ENCODE measurements at places on chromosomes 1 and 21. TPM values are rescaled to one million over a fixed set of nuclear protein-coding genes. Genes with fewer than 3 reads are reported as not detected.

Gene DMBX1
- total RNA-seq = not detected

Gene HFM1
- total RNA-seq = 1.8 TPM

DNA sequence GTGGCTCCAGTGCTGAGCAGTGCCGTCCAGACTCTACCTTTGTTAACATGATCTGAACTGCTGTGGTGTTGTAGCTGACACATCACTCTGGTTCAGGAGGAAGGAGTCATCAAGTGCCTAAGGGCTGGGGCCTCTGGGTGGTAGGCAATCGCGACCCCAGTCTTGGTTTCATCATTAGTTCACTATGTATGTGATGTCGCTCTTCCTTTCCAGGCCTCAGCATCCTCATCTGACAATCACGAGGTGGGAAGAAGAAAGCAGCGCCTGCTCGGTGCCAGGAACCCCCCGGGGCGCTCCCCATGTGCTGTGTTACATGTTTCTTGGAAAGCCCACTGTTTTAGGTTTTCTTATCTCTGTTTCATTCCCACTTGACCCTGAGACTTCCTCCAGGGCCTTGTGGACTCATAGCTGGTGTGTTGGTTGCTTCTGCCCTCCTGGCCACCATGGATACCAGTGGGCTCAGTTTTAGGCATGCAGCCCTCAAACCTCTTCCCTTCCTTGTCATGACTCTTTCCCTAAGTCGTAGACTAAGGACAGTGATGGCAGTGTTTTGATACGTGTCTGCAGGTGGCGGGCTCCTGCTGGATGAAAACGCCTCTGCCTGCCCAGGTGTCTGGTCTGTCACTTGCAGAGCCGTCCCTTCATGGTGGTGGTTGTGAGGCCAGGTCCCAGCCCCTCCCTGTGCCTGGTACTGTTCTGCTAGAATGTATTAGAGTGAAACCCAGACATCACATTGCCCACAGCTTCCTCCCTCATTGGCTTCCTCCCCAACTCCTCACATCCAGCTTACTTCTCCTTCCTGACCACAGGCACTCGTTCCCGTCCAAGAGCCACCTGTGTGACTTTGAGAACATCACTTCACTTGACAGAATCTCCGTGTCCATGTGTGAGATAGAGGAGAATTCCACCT lies 17.2 kb upstream of the FOXO6 start:
- no peak overlapping the region for H3K4me3 ChIP-seq
- no peaks in the 10 kb centered on the region for H3K36me3 ChIP-seq
- DNase-seq = no peak
- no peaks in the 10 kb centered on the region for H3K4me1 ChIP-seq
- no peaks in the 10 kb centered on the region for H3K27me3 ChIP-seq
- H3K27ac ChIP-seq = no peak overlapping the region

DNA sequence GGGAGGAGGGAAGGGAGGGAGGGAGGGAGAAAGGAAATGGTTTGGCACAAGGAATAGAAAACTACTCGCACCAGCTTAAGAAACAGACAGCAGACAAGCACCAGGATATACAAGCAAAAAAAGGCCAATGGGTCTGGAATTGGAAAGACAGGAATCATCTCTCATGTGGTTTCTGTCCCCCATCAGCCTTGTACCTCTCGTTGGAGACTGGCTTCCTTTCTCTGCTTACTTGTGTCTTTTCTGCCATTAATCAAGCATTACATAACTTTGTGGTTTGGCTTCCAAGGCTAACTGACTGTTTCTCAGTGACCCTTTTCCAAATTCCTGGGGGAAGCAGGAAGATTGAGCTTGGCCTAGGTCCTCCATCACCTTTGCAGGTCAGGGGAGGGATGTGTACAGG lies 11.8 kb upstream of the RALGPS2 start:
- DNase-seq = no peak
- H3K36me3 ChIP-seq = no peaks in the 10 kb centered on the region
- H3K27ac ChIP-seq = no peak overlapping the region
- H3K4me1 ChIP-seq = no peaks in the 10 kb centered on the region

GRCh38 chr1:25361901-25362300 lies 23.8 kb downstream of the TMEM50A start:
- H3K27ac ChIP-seq = no peak overlapping the region
- peaks cover 12% of the 10 kb centered on the region for H3K4me1 ChIP-seq
- H3K36me3 ChIP-seq = peaks cover 3% of the 10 kb centered on the region
- DNase-seq = no peak

DNA sequence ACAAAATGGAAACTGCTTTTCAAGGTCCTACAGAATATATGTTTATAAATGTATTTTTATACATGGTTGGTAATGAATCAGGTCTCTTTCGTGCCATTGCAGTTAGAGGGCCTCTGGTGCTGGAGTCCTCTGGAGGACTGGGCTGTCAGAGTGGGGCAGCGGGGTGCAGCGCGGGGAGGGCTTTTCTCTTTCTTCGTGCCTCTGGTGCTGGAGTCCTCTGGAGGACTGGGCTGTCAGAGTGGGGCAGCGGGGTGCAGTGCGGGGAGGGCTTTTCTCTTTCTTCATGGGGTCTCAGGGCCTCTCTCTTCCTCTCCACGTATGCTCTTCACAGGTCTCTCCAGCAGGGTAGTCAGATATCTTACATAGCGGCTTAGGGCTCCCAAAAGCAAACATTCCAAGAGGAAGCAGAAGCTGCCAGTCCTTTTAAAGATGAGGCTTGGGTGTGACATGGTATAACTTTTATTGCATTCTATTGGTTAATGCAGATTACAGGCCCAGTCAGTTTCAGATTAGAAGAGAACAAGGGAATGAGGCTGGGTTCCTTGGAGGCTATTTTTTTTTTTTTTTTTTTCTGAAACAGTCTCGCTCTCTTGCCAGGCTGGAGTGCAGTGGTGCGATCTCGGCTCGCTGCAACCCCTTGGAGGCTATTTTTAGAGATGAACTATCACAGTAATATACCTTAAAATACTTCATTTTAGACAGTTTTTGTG lies 13.1 kb downstream of the SDCCAG8 start:
- peaks cover 25% of the 10 kb centered on the region for H3K4me1 ChIP-seq
- H3K27me3 ChIP-seq = no peaks in the 10 kb centered on the region
- H3K27ac ChIP-seq = peak overlapping the region; percentile 64
- peaks cover under 1% of the 10 kb centered on the region for H3K36me3 ChIP-seq
- DNase-seq = peak; percentile 82

GRCh38 chr1:184210862-184211261 lies 159.3 kb downstream of the TSEN15 start:
- DNase-seq = no peak
- peaks cover 3% of the 10 kb centered on the region for H3K4me1 ChIP-seq
- H3K4me3 ChIP-seq = no peak overlapping the region
- no peaks in the 10 kb centered on the region for H3K36me3 ChIP-seq

DNA sequence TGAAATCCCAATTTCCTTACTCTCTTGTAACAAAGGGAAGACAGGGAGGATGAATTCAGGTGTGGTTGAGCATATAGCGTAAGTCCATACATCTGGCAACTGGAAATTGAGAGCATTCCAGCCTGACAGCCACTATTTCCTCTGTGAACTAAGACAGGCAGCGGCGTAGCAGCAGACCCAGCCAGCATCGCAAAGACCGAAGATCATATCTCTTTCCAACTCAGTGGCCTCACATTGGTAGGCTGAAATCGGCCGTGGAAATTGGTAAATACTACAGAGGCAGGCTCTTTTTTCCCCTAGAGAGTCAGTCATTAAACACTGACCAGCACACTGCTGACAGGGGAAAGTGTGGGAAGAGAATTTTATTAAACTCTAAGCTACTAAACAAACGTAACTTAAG lies 43.4 kb downstream of the TARBP1 start:
- H3K36me3 ChIP-seq = no peaks in the 10 kb centered on the region
- no peak overlapping the region for H3K4me3 ChIP-seq
- no peak for DNase-seq
- H3K4me1 ChIP-seq = no peaks in the 10 kb centered on the region

DNA sequence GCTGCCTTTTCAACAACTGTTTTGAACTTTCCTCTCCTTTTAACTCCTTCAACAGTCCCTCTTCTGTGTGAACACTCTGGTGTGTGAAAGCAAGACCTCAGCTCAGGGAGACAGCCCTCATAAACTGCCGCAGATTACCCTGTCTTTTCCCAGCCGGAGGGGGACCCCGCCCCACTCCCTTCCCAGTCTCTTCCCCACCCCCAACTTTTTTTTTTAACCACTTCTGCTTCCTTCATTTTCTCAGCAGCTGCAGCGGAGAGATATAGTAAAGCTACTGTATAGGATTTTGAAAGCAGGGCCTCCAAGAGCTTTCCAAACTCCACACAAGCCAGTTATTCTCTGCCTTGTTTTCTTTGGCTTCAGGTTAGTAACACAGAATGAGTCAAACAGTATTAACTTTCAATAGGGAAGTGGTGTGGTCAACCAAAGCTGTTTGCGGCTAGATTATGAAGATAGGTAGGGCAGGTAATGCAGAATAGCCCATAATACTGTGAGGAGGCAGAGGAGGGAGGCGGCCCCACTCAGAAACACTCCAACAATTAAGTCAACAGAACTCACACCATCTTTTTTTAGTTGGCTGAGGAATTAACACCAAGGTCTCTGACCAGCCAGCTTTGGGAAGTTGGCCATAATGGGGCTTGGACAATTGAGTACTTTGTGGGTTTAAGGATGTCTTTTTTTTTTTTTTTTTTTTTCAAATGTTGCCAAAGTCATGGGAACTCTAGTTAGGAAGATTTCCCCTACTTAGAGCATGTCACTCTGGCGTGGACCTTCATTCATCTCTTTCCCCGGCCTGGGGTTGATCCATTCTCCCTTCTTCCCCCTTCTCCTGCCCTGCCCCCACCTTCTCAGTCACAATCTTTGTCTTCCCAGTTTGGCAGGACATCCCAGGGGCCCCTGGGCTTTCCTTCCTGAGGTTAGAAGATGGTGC lies 177.0 kb downstream of the CLIC6 start:
- H3K4me1 ChIP-seq = peaks cover 24% of the 10 kb centered on the region
- DNase-seq = peak; percentile 95
- peak overlapping the region; percentile 59 for H3K27ac ChIP-seq
- no peak overlapping the region for H3K4me3 ChIP-seq
- H3K27me3 ChIP-seq = no peaks in the 10 kb centered on the region
- H3K36me3 ChIP-seq = peaks cover 15% of the 10 kb centered on the region

Gene CCDC17
- 0.99 TPM for total RNA-seq

Gene TEX38
- total RNA-seq = not detected

Gene TMEM51
- 6.1 TPM for total RNA-seq

GRCh38 chr1:8371372-8371991 lies 53.6 kb downstream of the SLC45A1 start:
- no peak overlapping the region for H3K4me3 ChIP-seq
- peaks cover under 1% of the 10 kb centered on the region for H3K36me3 ChIP-seq
- no peaks in the 10 kb centered on the region for H3K27me3 ChIP-seq
- peaks cover 38% of the 10 kb centered on the region for H3K4me1 ChIP-seq
- H3K27ac ChIP-seq = no peak overlapping the region
- no peak for DNase-seq

Gene HTR1D
- total RNA-seq = not detected

DNA sequence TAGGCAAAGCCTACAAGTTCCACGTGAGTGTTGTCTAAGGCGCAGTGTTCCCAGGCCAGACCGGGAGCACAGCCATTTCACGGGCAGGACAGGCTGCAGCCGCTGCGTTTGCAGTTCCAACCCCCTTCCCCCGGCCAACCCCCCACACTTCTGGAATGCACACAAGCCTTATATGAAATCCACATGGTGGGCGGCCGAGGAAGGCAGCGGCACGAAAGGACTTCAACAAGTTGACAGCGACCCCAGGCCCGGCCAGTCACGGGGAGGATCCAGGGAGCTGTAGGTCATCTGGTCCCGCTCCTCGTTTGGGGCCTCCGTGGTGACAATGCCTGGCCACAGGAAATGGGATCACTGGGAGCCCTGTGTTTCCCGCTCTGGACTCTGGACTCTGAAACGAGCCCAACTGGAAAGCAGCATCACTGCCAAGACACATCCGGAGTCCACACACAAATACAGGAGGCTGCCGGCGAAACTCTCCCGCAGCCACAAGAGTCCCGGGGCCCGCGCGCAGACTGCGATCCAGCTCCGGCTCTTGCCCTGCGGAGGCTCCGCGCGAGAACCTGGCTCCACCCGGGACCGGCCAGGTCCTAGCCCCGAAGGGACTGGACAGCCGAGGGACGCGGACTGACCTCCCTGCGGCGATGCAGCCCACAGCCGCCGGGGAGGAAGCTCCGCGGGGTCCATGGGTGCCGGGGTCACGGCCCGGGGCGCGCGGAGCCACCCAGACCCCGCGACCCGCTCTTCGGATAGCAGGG lies 794 bp downstream of the NID1 start:
- H3K36me3 ChIP-seq = no peaks in the 10 kb centered on the region
- peak; percentile 85 for DNase-seq
- peak overlapping the region; percentile 86 for H3K4me3 ChIP-seq
- no peaks in the 10 kb centered on the region for H3K27me3 ChIP-seq
- H3K4me1 ChIP-seq = peaks cover 4% of the 10 kb centered on the region

DNA sequence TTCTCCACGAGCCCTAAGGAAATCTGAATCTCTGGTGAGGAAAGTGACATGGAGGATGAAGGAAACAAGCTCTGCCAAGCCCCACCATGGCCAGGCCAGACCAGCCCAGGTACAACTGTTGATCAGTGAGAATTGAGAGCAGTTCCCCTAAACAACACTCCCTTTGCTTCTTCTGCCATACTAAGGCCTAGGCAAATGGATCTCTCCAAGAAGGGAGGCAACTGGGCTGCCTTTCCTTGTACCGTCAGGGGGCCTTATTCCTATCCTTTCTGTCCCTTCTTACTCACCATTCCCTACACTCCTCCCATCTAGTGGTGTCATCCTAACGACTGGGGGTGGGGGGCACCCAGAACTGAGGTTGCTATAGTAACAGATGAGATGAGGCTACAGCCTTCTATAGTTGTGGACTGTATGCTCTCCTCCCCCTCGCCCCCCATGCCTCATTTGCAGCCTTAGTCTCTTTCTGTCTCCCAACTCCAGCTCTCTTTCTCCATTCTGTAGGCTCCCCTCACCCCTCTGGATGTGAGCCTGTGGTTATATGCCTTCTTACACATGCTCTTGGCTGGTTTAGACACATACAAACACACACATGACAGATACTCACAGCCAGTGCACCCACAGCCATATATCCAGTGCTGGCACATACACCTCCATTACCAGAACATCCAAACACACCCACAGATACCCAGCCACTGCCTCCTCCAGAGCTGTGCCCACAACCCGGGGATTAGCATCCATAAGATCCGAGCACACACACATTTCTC lies 3.6 kb downstream of the PEA15 start:
- peaks cover 36% of the 10 kb centered on the region for H3K4me1 ChIP-seq
- DNase-seq = peak; percentile 29
- H3K27me3 ChIP-seq = no peaks in the 10 kb centered on the region
- H3K4me3 ChIP-seq = no peak overlapping the region

Gene CATSPER4
- total RNA-seq = not detected

Gene RNU1-4
- total RNA-seq = under 0.01 TPM

DNA sequence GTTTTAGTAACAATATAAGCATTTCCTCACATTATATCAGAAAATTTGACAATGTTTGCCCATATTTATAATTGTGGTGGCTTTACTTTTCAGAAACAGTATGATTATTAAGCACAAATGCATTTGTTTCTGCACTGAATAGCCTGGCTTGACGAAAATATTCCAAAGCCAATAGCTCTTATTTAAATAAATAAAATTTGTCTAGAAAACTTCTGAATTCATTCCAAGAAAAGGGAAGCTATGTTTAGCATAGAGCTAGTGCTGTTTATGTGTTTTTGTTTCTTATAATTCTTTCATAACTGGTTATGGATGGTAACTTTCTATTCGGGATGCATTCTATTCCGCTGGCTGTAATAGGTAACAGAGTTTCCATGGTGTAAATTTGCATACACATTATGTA lies 268.6 kb downstream of the PTBP2 start:
- H3K27me3 ChIP-seq = no peaks in the 10 kb centered on the region
- DNase-seq = peak; percentile 18
- no peaks in the 10 kb centered on the region for H3K36me3 ChIP-seq
- no peak overlapping the region for H3K4me3 ChIP-seq
- H3K27ac ChIP-seq = no peak overlapping the region
- H3K4me1 ChIP-seq = no peaks in the 10 kb centered on the region

Gene NCMAP
- total RNA-seq = not detected
